IMR-90 (cell line): ENCODE measurements at places on chromosomes 13 and 19. TPM values are rescaled to one million over a fixed set of nuclear protein-coding genes. Genes with fewer than 3 reads are reported as not detected.

DNA sequence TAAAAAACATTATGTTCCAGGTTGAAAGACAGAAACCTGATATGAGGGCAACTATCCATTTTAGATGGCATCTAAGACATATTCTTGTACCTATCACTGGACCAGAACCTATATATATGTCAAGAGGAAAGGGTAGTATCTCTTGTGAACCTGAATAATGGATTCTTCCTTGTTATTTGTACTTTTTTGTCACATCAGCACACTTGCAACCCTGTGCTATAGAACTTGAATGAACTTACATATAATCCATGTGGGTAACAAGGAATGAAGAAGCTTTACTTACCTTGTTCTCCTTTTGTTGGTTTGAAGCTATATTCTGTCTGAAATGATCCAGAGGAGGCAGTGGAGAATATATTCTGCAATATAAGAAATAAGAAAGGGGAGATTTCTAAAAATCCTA is 483.7 kb upstream of the ATXN8OS start:
- H3K4me3 ChIP-seq: no peak overlapping the region
- no peaks in the 10 kb centered on the region for H3K27me3 ChIP-seq
- H3K27ac ChIP-seq: no peak overlapping the region
- H3K4me1 ChIP-seq: no peaks in the 10 kb centered on the region
- no peaks in the 10 kb centered on the region for H3K36me3 ChIP-seq

GRCh38 chr13:25345576-25345975 is 26.2 kb upstream of the ATP8A2 start:
- H3K4me3 ChIP-seq: no peak overlapping the region
- no peaks in the 10 kb centered on the region for H3K27me3 ChIP-seq
- DNase-seq: no peak
- H3K27ac ChIP-seq: no peak overlapping the region
- H3K36me3 ChIP-seq: no peaks in the 10 kb centered on the region; the same call in 1 of the 2 replicates
- H3K4me1 ChIP-seq: no peaks in the 10 kb centered on the region

- 0 out of 2 replicates have a peak overlapping the region, but pooled peaks have one; percentile 15 for H3K27ac ChIP-seq
- H3K4me3 ChIP-seq: no peak overlapping the region
- no peaks in the 10 kb centered on the region for H3K27me3 ChIP-seq
Measured at GRCh38 chr19:14561847-14562351, 10.0 kb downstream of the NDUFB7 start.

GRCh38 chr19:31126236-31126635 is 223.0 kb downstream of the TSHZ3 start:
- H3K4me1 ChIP-seq: peaks cover 12% of the 10 kb centered on the region
- H3K27me3 ChIP-seq: no peaks in the 10 kb centered on the region
- DNase-seq: no peak
- H3K36me3 ChIP-seq: no peaks in the 10 kb centered on the region
- peak overlapping the region; percentile 29; the same call in 1 of the 2 replicates for H3K27ac ChIP-seq

The DOCK9 gene
- 7.2 and 9.7 TPM in 2 replicates for total RNA-seq

The SUPT5H gene
- total RNA-seq: 75.3 and 86.9 TPM in 2 replicates

The OVOL3 gene
- not detected in 2 replicates for total RNA-seq

GRCh38 chr19:28577233-28577632 is 635.7 kb downstream of the UQCRFS1 start:
- no peak overlapping the region for H3K27ac ChIP-seq
- H3K36me3 ChIP-seq: no peaks in the 10 kb centered on the region
- H3K27me3 ChIP-seq: no peaks in the 10 kb centered on the region
- H3K4me3 ChIP-seq: no peak overlapping the region
- H3K4me1 ChIP-seq: no peaks in the 10 kb centered on the region

- no peak overlapping the region for H3K27ac ChIP-seq
- DNase-seq: no peak
- H3K27me3 ChIP-seq: peaks cover 29% of the 10 kb centered on the region
- H3K4me1 ChIP-seq: no peaks in the 10 kb centered on the region
Measured at GRCh38 chr19:7670150-7670783, 1.4 kb downstream of the RETN start.

DNA sequence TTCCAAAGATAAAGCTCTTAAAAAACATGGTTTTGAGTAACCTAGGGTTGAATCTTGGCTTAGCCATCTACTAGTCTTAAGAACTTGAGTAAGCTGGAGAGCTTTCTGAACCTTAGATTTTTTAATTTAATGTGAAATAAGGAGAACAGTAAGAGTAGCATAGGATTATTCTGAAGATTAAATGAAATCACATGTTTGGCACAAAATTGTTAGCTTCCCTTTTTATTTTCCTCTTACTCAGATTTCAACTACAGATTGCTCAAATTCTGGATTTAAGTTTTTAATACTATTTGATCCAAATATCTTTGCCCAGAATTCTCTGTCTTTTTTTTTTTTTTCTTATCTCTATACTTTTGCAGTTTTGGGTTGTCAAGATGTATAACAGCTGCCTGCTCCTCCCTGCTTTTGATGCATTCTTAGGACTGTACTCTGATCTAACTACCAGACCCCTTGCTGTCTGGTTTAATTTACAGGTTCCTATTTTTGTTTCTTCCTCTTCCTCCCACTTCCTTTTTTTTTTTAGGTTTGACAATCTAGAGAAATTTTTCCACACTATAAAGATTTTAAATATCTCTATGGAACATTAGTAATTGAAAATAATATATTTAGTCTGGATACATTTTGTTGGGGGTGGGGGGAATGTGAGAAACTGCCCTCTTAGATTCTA is 12.3 kb downstream of the POMP start:
- DNase-seq: no peak
- no peak overlapping the region for H3K4me3 ChIP-seq
- H3K4me1 ChIP-seq: no peaks in the 10 kb centered on the region
- peaks cover 57% of the 10 kb centered on the region for H3K36me3 ChIP-seq
